ENCODE measurements at places on chromosomes 1 and 21.
A peak's percentile ranks its signal among the peaks of the same experiment; 100 is the strongest.

DNA sequence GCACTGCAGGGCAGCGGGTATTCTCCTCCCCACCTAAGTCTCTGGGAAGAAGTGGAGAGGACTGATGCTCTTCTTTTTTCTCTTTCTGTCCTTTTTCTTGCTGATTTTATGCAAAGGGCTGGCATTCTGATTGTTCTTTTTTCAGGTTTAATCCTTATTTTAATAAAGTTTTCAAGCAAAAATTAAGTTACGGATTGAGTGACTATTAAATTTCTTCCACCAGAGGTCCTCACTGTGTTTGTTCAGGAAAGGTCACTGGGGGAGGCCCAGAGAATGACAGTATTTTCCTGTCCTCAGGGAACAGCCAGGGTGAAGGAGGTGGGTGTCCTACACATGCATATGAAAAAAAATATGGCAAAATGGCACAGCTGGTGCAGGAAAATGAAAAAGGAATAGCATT, 4.4 kb upstream of the ELF3 start:
- no peak for DNase-seq

DNA sequence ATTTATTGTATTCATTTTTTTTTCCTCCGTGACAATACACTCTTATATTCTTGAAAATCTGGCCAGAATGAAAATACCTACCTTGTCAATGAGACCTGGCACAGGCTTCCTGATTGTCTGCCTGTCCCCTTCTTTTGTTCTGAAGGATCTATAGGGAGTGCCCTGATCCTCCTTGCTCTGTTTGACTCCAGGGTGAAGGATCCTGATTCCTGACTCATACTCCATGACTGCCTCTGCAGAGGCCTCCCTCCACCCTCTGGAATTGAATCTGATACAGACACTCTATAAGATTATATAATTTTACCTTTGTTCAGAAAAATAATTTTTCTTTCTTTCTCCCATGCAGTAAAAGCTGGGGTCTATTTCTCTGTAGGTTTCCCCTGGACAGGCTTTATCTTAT, 116.2 kb downstream of the HMCN1 start:
- DNase-seq, result no peak

DNA sequence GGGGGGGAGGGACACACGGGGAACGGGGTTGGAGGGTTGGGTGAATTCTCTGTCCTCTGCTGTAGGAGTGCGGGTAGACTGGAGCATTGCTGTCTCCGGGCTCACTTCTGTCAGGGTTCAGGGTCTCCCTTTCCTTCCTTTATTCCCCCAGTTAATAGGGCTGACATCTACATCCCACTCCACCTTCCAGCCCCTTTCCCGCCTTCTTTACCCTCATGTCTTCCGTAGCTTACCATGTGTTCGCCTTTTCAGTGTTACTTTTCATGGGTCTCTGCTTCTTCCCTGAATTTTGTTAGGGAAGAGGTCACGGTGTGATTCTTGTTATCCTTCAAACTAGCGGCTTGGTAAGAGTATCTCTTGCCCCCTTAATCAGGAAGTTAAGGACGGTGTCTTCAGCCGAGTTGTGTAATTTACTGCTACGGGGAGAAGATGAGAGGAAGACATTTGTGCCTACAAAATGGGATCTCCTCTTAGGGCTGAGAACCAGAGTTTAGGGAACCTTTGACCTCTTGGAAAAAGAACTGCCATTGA, 917 bp downstream of the RAP1A start:
- no peak for DNase-seq

DNA sequence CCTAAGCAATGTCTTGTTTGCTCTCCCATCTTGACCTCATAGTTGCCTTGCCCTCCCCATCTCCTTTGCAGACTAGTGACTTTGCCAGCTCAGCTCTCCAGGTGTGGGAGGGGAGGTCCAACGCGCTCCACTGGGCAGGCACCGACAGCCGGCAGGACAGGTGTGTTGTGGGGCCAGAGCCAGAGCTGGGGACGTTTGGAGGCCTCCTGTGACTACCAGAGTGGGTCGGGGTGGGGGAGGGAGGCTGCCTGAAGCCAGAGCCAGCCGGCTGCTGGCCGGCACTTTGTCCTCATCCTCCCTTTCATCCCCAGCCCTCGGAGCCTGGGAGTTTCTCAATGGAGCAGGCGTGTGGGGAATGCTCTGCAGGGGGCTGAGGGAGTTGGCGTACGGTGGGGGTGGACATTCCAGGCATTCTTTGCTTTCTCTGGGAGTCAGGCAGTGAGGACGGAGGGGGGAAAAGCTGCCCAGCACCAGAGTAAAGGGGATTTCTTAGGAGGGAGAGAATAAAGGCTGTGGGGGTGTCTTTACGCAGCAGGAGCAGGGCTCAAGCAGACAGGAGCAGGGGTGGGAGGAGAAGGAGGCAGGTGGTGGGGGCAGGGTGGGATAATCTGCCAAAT, 20.2 kb downstream of the NUAK2 start:
- peak; percentile 63 for DNase-seq

- DNase-seq, result no peak
These were observed 24.2 kb upstream of the PEX19 start for GRCh38 chr1:160309185-160309557.

DNA sequence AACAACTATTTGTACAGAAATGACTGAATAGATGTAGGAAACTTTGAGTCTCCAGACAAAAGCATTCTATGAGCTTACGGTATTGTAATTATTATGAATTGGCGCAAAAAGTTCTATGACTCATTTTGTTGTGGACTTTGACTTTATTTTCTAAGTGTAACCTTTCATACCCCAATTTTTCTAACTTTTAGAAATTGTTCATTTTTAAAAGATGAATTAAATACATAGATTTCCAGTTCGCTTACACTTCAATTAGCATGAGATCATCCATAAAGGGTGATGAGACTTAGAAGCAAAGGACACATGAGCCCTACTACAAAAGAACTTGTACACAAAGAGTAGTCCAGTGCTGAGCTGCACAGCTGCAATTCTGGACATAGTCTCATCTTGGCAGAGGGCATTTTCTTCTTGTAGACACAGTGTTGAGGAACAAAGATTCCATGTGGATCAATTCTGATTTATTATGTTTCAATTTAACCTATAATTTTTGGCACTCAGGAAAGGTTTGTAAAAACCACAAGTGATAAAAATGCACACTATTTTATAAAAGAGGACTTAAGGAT, 431.1 kb downstream of the LRRIQ3 start:
- DNase-seq, result no peak
